HAP-1 (cell line): ENCODE measurements at places on chromosomes 1 and 21.

DNA sequence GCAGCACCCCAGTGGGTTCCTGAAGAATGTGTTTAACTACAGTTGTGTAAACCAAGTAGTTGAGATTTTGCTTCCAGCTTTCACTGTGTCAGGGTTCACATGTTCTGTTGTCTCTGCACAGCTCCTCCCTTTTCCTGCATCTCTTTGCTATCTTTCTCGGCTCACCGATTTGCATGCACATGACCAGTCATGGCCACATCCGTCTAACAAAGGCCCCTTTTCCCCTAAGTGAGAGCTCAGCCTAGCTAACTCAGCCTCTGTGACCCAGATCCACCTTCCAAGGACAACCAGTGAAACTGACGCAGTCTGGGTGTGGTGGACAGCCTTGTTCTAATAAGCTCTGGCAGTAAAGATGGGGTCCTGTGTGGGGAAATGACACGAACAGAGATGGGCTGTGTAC lies 101.1 kb downstream of the ZP4 start:
- no peak for DNase-seq

DNA sequence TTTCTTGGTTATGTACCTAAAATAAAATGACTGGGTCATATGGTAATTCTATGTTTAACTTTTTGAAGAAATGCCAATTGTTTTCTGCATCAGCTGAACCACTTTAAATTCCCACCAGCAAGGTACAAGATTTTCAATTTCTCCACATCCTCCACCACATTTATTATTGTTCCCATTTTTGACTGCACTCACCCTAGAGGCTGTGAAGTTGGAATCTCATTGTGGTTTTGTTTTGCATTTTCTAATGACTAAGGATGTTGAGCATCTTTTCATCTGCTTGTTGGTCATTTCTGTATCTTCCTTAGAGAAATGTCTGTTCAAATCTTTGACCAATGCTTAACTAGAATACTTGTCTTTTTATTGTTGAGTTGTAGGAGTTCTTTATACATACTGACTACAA lies 72.5 kb downstream of the ASTN1 start:
- no peak for DNase-seq

- DNase-seq, result no peak
Observed at GRCh38 chr1:84583648-84584047, 9.4 kb upstream of the CTBS start.

- no peak for DNase-seq
Observed at GRCh38 chr1:59404796-59405195, 107.9 kb downstream of the FGGY start.

DNA sequence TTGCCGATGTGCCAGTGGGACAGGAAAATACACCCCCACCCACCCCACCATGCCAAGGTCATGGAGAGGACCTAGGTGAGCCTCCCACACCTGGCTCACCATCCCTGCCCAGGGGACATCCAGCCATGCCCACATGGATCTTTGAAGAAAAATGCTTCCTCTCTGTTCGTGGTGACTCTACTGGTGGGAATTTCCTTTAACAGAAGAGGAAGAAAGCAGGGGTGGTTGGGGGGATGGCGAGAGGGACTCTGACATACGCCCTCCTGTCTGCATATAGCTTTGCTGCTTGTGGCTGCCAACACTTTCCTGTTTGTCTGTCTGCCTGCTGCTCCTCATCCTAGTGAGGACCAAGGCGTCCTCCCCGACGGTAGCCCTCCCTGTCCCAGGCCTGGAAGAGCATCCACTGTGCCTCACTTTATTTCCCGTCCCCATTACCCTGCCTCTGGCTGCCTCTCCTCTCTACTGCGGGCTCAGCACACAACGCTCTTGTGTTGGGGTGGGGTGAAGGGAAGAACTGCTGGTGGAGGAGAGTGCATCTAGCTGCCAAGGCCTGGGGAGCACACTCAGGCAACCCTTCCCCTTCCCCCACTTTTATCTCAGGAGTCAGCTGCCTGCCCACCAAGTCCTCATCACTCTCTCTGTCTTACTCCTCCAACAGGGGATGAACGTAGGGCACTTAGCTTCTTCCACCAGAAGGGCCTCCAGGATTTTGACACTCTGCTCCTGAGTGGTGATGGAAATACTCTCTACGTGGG lies 2.5 kb downstream of the SEMA4A start:
- no peak for DNase-seq

GRCh38 chr21:44929799-44930542 lies 9.3 kb upstream of the ITGB2 start:
- DNase-seq, result no peak

DNA sequence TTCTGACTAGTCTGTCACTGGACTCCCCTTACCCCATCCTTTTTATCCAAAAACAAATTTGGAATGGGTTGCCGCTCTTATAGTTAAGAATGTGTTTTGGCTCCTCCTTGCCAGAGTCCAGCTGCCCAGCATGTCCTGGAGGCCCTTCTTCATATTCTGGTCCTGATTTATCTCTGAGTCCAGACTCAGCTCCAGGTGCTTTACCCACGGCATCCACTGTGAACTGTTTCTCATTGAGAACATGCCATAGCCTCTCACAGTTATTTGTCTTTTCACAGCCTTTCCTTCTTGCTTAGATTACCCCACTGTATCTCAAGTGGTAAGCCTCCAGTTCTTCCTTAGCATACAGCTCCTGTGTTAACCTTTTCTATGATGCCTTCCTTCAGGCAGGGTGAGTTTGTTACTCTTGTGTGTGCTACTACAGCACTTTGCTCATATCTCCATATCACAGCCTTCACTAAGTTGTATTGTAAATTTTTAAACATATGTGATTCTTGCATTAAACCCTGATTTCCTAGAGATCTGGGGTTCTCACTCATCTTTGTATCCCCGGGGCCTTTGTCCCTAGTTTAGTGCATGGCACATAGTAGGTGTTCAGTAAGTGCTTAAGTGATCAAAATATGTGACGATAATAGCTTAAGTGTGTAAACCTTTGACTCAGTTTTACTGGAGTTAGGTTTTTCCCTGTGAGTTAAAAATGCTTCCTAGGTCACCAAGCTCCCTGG lies 116.0 kb downstream of the OSBPL9 start:
- DNase-seq, result no peak

DNA sequence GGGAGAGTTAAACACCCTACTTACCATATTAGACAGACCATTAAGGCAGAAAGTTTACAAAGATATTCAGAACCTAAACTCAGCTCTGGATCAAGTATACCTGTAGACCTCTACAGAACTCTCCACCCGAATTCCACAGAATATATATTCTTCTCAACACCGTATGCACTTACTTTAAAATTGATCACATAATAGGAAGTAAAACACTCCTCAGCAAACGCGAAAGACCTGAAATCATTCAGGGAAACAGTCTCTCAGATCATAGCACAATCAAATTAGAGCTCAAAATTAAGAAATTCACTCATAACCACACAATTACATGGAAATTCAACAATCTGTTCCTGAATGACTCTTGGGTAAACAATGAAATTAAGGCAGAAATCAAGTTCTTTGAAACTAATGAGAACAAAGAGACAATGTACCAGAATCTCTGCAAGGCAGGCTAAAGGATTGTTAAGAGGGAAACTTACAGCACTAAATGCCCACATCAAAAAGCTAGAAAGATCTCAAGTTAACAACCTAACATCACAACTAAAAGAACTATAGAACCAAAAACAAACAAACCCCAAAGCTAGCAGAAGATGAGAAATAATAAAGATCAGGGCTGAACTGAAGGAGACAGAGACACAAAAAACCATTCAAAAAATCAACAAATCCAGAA lies 19.1 kb downstream of the CD84 start:
- DNase-seq, result no peak

GRCh38 chr1:76259270-76259669 lies 184.7 kb downstream of the ST6GALNAC3 start:
- no peak for DNase-seq

DNA sequence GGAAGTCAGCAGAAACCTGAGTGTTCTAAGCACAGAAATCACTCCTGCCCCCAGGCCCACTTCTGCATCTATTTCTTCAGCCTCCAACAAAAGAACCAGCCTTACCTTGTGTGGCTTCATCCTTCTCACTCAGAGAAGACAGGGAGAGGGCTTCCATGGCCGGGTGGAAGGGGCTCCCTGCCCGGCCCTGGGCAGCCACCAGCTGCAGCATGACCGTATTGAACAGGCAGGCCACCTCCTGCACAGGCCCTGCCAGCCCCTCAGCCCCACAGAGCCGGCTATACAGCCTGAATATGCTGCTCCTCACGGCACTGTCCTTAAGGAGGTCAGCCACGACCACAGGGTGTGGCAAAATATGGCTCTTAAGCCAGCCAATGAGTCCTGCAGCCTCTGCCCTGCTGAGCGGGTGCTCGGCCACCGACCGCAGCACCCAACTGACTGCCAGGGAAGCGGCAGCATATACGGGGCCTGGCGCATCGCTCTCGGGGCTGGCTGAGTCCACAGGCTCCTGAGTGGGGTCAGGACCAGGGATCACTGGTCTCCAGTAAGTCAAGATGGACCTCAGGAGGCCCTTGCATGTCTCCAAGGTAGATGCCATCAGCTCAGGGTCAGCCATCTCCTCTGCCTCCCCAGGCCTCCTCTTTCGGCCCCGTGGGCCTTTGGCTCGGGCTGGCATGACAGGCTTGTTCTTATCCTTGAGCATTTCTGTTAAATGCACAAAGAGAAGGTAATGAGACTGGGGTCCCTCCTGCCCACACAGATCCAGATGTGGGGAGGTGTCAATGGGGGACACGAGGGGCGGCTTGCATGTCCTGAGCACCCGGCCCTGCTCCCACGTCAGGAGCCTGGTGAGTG lies 17.9 kb downstream of the MRAP start:
- DNase-seq, result no peak

DNA sequence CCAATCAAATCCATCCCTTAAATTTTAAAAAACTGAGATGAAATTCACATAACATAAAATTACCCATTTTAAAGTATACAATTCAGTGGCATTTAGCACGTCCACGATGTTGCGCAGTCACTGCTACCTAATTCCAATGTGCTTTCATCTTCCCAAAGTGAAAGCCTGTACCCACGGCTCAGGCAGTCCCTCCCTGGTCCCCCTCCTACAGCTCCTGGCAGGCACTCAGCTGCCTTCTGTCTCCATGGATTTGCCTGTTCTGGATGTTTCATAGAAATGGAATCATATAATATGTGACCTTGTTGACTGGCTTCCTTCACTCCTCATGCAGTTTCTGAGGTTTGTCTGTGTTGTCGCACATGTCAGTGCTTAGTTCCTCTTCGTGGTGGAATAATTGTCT lies 386.3 kb downstream of the CAMTA1 start:
- no peak for DNase-seq

GRCh38 chr1:30695439-30695841 lies 27.9 kb downstream of the MATN1 start:
- DNase-seq, result no peak

- no peak for DNase-seq
Observed at GRCh38 chr1:206512058-206512850, 4.9 kb downstream of the RASSF5 start.

GRCh38 chr1:217431395-217431794 lies 199.5 kb downstream of the GPATCH2 start:
- DNase-seq, result no peak

DNA sequence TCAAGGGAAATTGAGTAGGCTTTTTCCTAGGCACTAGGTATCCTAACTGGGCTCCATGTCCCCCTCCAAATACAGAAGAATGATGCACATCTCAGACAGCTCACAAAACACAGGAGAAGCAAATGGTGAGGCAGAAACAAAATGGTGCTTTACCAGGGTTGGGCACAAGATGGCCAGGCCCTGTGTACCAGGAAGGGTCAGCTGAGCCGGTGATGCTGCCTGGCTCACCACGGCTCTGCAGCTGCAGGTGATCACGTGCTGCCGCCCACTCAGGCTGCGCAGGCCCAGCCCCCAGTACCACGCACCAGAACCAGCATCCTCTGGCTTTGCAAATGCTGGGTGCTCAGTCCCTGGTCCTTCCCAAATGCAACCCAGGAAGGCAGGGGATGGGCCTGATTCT lies 993 bp upstream of the DSCAM start:
- no peak for DNase-seq

DNA sequence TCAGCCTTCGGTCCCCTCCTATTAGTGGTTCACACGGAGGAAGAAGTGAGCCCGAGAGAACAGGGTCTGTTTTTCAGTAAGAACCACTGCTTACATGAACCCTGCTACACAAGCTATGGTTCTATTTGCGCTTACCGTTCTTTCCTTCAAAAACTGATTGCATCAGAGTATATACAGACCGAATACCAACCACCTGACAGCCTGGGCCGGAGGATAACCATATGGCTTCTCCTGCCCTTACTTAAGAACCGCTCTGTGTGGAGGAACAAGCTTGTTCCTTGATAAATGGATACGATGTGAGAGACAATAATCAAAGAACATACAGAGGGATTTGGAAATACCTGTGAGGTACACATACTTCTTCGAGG lies 1.1 kb upstream of the KCNT2 start:
- DNase-seq, result no peak

- DNase-seq, result no peak
Observed at GRCh38 chr1:98323906-98324358, 337.6 kb upstream of the SNX7 start.

DNA sequence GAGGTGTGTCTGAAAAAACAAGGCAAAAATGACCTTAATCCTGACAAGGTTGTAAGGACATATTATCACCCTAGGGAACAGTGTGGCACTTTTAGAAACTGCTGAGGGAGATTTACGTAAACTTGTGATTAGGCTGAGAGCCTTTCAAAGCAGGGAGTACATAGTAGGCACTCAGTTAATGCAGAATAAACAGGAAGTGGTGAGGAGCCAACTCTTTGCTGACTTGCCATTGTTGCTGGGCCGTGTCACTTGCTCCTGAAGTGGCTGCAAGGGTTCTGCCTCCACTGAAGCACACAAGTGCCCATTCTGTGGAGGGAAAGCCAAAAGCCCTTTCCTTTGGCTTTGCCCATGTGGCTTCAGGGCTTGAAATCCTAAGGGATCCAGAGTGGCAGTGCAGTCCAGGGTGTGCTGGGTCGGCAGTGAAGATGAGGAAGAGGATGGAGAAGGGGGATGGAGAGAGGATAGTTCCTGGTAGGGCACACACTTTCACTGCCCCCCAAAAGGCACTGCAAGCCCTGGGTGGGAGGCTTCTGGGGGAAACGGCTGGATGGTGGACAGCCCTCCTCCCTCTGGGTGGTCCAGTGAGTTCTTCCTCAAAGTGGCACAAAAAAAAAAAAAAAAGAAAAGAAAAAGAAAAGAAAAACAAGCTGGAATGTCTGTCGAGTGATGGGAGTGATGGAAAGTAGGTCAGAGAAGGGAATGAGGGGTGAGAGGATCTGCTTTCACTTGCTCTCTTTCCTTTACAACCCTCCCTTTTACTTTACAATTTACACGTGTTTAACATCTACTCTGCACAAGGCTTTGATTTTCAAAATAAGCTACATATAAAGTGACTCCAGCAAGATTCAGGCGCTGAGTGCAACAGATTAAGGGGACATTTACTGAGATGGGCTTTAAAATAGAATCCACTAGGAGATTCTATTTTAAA lies 13.7 kb upstream of the RHEX start:
- DNase-seq, result no peak
